ENCODE measurements at places on chromosomes 3 and 15.

GRCh38 chr3:115580566-115580965, 42.7 kb upstream of the GAP43 start:
- no peak for DNase-seq

- no peak for DNase-seq
Measured at GRCh38 chr3:4730719-4731118, 237.6 kb downstream of the ITPR1 start.

GRCh38 chr3:66858656-66859381, 139.3 kb upstream of the KBTBD8 start:
- no peak for DNase-seq

DNA sequence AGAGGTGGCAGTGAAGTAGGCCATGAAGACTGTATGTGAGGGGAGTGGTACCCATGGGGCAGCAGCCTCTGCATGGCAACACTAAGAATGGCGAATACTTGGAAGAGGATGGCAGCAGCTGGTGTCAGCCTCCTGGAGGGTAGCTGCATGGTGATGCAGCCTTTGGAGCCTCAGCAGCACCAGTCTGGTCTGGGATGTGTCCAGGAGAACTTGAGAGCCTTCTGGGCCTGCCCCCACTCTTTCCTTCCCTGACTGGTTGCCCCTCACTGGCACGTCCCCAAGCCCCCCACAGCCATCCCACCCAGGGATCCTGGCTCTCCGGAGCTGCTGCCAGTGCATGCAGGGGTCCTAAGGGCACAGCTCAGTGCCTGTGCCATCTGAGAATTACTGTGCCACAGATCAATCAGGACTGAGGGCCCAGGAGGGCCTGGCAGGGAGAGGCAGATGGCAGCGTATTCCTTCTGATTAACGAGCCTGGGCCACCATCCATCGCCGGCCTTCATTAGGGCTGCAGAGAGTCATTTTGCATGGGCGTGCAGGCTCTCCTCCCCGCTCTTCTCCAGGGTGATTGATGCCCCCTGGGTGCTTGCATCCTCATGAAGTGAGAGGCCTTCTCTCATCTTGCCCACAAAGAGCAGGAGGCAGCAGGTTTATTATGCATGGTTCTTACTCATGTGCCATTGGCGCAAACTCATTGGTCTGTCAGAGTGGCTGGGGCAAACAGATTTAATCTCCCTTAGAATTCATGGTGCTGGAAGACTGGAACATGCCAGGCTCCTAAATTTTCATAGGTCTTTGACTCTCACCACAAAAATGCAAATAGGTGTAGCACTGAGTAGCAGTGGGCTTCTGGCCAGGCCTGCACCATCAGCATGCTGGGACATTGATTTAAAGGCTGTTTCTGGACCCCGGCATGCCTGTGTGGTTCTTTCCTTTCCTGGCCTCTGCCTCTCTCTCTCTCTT, 116.8 kb downstream of the EPHB1 start:
- DNase-seq, result no peak

DNA sequence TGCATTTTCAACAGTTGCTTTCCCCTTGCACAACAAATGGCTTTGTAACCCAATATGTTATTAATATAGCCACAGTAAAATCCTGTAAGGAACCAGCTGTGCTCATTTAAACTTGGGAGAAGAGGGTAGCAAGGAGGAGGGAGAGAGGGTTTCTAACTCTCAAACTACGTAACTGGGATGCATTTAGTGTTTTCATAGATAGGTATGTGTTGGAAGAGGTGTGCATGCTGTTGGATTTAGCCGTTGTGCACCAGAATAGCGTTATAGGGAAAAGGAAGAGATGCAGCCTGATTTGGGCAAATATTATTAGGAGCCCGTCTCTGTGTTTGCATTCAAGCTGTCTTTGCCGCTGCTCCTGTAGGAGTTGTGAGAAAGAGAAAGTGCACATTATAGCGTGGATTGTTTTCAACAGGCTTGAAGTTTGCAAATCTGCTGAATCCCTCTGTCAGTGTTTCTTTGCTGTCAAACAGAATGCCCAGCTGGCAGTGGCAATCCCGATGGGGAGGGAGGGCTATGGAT, 39.4 kb downstream of the ARPP21 start:
- DNase-seq, result no peak

DNA sequence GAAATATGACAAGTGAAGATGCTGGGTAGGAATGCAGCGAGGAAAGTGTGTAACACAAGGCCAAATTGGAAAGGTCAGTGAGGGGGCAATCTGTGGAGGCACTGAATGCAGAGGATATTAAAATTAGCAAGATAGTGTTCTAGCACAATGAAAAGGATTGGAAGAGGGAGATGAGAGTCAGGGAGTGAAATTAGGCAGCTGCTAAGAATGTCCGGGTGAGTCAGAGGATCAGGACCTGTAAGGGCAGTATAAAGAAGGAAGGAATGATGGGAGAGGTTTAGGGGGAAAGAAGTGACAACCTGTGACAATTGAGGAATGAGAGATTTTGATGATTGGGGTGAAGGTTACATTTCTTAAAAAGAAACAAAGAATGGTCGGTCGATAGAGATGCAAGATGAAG, 103.5 kb downstream of the UBE3A start:
- DNase-seq, result no peak

- no peak for DNase-seq
Measured at GRCh38 chr3:173510565-173510964, 113.0 kb downstream of the NLGN1 start.
